Mucosa of gallbladder (tissue), 1 donor: ENCODE measurements at places on chromosomes 7 and 10. TPM values are rescaled to one million over a fixed set of nuclear protein-coding genes. Genes with fewer than 3 reads are reported as not detected.

The ADAMTS14 gene
- total RNA-seq = 4.3 TPM

The WNT16 gene
- total RNA-seq = 0.17 TPM

The PPP1R3C gene
- total RNA-seq = 47.6 TPM

The PNLIP gene
- total RNA-seq = 5.4 TPM

The PKD2L1 gene
- not detected for total RNA-seq

The AVPI1 gene
- total RNA-seq = 20.1 TPM

The NCF1 gene
- 6.8 TPM for total RNA-seq

The HABP2 gene
- total RNA-seq = 296 TPM

DNA sequence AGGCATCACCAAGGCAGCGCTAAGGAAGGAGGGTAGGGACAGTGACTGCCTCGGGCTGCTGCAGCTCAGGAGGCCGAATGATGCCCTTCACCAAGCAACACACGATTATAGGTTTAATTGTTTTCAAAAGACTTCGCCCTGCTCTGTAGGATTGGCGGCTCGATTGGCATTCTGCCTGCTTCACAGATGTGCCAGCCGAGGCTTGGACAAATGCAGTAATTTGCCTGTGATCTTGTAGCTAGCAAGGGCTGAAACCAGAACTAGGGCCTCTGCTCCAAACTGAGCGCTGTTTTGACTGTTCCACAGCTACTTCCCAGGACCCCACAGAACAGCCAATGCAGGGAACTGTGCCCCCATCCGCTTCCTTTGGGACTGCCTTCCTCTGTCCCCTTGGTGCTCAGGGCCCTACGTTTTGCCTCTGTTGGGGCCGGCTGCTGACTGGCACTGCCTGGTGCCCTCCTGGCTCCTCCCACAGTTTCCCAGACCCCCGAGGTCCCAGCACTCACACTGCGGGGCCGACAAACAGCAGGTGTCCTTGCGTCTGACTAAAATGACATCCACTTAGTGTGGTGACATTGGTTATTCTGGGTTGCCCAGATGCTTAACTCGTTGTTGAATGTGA, 62.6 kb upstream of the EN2 start:
- DNase-seq = no peak

GRCh38 chr10:102808380-102808779, 28.8 kb downstream of the CYP17A1 start:
- no peak for DNase-seq

DNA sequence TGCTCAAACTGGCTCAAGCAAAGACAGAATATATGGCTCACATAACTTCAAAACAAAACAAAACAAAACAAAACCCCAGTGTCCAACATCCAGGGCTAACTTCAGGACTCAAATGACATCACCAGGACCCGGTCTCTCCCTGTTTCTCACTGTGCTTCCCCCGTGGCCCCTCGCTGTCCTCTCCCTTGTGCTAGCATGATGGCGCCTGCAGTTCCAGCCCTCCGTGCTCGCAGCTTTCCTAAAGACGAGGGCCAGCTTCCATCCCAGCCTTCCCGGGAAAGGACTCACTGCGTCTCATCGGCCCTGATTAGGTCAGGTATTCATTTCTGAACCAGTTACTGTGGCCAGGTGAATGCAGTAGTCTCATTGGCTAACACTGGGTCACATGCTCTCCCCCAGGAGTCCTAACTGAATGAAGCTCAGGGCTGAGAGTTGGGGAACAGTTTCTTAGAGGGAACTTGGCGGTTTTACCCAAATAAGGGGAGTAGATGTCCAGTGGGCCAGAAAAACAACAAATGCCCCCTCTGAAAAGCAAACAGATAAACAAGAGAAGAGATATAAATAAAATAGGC, 33.0 kb upstream of the CTBP2 start:
- DNase-seq = no peak

- no peak for DNase-seq
Observed at GRCh38 chr7:25559581-25560367, 331.5 kb upstream of the NPVF start.

DNA sequence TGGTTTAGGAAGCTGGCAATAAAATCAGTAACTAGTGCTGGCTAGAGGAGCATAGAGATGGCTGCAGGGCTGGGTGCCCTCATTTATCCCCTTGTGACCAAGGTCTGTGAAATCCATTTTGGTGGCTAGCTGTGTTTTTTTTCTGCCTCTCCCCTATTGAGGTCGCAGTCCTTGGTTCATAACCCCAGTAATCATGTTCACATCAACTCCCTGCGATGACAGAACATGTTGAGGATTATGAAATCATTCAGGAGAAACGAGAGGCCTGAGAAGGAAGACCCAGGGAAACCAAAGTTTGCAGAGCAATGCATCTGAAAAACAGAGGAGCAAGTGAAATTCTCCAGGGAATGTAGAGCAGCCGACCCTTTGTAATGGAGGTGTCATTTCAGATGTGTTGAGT, 126.9 kb downstream of the TACC2 start:
- DNase-seq = no peak

DNA sequence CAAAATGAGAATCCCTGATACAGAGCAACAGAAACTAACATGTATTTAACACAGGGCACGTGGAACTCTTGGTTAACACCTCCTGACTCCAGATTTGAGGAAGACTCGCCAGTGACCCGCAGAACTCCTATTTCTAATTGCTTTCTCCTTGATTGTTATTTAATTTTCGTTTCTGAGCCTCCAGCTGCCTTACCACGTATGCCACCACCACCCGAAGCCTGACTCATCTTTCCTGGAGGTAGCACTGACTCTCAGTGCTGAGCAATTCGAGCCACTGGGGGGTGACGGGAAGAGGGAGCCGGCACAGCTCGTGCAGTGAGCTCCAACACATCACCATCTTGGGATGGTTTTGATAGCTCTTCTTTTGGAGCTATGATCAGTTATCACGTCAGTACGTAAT, 273.9 kb upstream of the MGMT start:
- DNase-seq = no peak

- no peak for DNase-seq
Observed at GRCh38 chr10:98563811-98564210, 117.1 kb upstream of the HPS1 start.

GRCh38 chr7:20795881-20796280, 9.2 kb upstream of the SP8 start:
- no peak for DNase-seq

- no peak for DNase-seq
Observed at GRCh38 chr10:113326160-113327111, 226.4 kb upstream of the HABP2 start.

DNA sequence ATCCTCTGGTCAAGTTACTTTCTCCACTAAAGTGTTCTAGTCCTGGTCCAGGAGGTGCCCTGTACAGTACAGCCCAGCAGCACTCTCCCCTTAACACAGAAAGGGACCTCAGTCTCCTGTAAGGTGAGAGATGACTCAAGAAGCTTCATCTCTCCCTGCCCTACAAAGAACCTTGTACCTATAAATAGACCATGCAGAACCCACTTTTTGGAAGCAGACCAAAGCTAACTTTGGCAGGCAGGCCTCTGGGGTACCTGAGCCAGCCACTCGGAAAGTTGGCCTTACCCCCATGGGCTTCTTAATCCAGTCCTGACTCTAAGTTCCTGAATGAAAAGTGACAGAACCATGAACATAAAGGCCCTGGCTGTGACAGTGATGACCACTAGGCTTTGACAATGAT, 454.8 kb downstream of the KCNMA1 start:
- no peak for DNase-seq

DNA sequence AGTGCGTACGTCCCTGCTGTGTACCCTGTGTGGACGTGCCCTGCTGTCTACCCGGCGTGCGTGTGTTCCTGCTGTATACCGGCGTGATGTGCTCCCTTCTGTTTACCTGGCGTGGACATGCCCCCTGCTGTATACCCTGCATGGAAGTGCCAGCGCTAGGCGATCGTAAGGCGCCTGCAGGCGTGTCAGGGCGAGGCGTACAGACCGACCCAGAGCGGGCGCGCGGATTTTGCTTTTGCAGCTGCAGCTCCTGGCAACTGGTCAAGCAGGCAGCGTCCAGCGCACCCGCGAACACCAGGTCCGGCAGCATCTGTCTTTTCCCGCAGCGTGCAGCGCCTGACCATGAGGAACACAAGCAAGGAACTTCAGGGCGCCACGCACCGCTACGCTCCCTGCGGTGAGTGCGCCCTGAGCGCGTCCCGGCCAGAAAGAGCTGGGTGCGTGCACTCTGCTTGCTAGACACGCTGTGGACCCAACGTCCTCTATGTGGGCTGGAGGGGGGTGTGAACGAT, 680 bp downstream of the C7orf57 start:
- no peak for DNase-seq

GRCh38 chr7:112136271-112137008, 69.8 kb downstream of the DOCK4 start:
- no peak for DNase-seq

- DNase-seq = no peak
Observed at GRCh38 chr10:33820531-33820930, 486.1 kb upstream of the NRP1 start.
